ENCODE measurements at places on chromosomes 7 and 10. TPM values are rescaled to one million over a fixed set of nuclear protein-coding genes. Genes with fewer than 3 reads are reported as not detected.
A peak's percentile ranks its signal among the peaks of the same experiment; 100 is the strongest.

DNA sequence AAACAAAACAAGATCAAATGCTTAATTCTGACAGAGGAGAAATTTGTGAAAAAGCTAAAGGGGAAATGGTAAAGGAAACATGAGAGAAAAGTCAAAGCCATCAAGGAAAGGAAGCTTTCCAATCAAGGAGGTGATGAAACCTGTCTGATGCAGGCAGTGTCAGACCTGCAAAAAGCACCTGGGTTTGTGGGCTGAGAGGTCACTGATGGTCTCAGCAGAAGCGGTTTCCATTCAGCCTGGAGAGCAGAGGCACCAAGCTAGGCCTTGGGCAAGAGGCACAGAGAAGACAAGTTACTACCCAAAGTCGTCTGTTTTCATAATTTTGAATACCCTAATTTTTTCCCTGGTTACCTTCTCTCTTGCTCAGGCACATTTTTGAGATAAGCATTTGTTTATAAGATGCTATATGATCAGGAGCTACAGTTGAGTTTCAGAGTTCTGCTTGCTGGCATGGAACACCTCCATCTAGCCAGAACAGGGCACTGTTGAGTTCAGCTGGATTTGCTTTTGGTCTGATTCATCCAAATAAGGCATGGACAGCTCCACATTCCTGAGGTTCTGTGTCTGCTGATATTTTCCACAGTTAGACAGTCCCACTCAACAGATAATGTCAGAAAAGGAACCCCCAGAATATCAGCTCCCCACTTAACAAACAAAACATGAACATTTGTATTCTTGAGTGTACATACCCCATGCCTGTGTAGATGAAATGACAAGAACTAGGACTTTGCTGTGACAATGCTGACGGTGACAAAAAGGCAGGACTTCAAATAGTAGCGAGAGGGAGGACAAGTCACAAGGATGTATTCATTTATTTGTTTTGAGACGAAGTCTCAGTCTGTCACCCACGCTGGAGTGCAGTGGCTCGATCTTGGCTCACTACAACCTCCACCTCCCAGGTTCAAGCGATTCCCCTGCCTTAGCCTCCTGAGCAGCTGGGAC, 4.9 kb upstream of the PPIA start:
- peak; percentile 57 for DNase-seq

DNA sequence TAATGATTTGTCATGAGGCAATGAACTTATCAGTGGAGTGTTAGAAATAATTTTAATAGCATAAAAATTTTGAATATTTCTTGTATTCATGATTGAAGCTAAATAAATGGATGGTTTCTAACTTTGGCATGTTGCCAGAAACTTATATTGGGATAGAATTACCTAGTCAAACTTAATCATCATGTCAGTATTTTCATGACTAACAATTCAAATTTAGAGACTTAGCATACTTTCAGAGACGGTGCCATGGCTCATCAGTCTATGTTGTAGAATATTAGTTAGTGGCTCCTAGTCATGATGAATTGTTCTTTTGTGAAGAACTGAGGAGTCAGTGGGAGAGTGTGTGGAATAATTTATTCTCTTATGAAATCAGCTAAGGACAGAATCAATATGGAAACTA, 599.6 kb upstream of the POT1 start:
- no peak for DNase-seq

- DNase-seq = no peak
Measured at GRCh38 chr7:151173386-151174245, 6.1 kb upstream of the GBX1 start.

DNA sequence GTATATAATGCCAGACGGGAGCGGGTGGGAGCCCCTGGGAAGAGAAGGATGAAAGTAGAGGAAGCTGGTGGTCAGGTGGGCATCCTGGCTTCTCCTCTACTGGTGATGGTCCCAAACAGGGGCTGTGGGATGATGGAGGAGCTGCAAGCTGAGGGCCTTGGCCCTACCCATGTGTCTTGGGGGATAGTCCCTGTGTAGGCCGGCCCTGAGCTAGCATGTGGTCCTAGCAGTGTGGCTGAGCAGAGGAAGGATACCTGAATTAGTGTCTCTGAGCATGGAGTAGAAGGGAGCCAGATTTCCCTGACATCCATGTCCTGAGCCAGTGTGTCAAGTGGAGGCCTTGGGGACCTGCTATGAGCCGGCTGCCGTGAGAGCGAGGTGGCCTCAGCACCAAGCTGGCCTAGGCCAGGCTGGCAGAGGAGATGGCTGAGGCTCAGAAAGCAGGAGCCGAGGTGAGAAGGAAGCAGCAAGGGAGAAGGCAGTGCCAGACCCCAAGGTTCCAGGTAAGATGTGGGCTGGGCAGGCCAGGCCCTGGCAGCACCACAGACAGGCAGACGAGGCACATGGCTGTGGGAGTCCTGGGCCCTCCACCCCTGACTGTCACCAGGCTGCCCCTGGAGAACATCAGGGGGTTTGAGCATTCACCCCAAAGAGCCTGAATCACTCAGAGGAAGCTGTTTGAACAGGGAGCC, 150.2 kb downstream of the ABCA13 start:
- no peak for DNase-seq

GRCh38 chr7:81956520-81956919, 186.7 kb upstream of the HGF start:
- peak; percentile 39 for DNase-seq

DNA sequence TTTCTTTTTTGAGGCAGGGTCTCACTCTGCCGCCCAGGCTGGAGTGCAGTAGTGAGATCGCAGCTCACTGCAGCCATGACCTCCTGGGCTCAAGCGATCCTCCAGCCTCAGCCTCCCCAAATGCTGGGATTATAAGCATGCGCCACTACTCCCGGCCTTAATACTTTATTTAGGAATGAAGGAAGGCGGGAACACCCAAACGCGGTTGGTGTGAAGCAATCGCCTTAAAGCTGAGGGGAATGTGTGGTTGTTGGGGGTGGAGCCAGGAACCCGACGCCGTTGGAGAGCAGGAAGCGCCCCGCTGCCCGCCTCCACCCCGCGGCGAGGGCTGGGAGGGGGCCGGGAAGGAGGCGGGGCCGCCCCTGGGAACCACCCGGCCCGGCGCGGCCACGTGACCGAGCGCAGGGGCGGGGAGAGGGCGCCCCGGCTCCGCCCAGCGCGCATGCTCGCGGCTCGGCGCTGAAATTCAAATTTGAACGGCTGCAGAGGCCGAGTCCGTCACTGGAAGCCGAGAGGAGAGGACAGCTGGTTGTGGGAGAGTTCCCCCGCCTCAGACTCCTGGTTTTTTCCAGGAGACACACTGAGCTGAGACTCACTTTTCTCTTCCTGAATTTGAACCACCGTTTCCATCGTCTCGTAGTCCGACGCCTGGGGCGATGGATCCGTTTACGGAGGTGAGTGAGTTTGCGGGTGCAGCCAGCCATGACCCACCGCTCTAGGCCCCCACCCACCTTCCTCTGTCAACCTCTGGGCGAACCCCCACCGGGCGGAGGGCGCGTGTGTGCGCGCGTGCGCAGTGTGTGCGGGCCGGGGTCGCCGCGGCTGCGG, at the start of gene ANLN:
ANLN (plus strand) TSS at position 492 of the 828 bp plus-strand sequence; CDS start at position 657, 165 bp downstream.
- peak; percentile 92 for DNase-seq

GRCh38 chr7:132760244-132760623, 184.0 kb upstream of the PLXNA4 start:
- DNase-seq = no peak

- DNase-seq = no peak
Measured at GRCh38 chr7:37083311-37084096, 359.2 kb upstream of the AOAH start.

DNA sequence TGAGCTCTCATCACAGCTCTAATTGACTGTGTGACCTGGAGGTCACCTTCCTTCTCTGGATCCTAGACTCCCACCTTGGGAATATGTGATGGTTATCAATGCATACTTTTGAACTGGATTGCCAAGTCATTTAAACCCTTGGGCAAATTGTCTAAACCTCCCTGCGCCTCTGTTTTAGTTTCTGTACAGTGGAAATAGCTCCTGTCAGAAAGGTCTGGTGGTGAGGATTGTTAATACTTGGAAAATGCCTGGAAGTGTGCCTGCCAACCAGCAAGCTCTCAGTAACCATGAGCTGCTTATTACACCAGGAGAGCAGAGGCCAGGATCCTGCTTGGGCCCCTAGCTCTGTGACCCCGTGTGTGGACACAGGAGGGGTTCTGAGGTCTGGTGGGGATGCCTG, 108.7 kb upstream of the PPIF start:
- DNase-seq = no peak

- DNase-seq = no peak
Measured at GRCh38 chr10:132828681-132829080, 42.7 kb upstream of the NKX6-2 start.

GRCh38 chr7:129169686-129170440, 18.6 kb upstream of the SMO start:
- no peak for DNase-seq

DNA sequence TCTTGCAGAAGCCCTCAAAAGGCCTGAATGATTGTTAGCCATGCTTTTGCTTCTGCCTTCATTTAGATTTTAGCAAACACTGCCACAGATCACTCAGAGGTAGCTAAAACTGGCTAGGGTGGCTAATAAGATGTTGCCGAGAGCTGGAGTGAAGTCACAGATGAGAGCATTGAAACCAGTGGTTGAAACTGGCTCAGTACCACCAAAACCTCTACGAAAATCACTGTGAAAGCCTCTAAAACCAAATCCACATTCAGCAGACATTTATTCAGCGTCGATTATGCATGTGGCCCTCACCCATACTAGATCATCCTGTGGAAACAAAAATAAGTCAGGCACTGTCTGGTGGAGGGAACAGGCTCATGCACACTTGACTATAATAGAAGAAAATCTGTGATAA, 50.8 kb downstream of the PIK3CG start:
- DNase-seq = no peak

DNA sequence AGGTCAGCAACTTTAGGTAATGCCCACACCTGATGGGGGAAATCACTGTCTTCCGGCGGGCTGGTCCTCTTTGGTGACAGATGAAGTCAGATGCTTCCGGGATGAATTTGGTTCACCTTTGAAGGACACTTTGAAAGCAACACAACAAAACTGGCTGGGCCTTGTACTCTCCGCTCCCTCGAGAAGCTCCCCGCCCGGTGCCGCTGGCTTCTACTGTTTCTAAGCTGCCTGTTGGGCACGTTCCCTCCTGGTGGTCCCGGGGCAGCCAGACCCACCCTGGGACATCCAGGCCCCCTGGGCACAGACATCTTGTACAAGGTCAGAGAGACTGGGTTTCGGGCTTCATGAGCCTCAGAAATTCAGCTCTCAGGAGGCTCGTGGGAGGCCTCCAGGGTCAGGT, 452.3 kb downstream of the DNAJB6 start:
- no peak for DNase-seq

- no peak for DNase-seq
Measured at GRCh38 chr7:85341121-85341520, 154.3 kb upstream of the SEMA3D start.

DNA sequence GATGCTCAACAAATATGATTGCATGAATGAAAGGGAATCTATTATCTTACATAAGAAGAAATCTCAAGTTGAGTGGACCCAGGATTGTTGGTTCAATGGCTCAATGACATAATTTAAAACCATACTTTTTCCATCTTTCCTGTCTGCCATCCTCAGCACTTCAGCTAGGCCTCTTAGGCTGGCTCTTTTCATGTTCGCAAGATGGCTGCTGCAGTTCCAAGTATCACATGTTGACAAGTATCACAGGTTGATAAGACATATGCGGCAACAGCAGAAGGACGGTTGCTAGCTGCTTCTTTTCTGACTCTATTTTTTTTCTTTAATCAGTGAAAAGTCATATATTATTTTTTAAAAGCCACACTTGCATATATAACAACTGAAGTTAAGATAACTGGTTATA, 79.0 kb upstream of the CDK6 start:
- DNase-seq = no peak

DNA sequence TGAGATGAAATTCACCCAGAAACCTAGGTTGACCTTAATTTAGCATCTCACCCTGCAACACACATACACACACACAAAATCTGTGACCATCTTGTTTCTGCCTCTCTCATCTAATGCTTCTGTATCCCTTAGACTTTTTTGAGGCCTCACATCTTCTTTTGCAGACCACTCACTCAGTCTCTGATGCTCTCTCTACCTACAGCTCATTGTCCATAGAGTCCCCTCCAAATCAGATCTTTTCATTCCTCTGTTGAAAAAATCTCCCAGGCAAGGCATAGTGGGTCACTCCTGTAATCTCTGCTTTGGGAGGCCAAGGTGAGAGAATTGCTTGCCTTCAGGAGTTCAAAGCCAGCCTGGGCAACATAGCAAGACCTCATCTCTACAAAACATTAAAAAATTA, 17.6 kb upstream of the PAX2 start:
- DNase-seq = no peak

DNA sequence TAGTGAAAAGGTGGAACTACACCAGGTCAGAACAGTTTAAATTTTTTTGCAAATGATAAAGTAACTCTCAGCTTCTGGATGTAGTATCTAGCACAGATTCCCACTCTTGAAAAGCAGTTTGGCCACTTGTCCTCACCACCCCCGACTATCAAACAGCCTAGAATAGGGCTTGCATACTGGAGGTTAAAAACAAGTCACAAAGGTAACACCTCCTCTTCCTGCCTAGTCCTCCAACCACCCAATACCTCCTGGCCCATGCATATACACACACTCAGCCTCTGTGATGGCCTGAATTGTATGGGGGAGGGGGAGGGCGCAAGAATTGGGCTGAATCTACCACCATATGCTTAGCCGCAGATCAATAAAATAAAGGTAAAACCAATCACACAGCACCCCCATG, 5.7 kb downstream of the SKAP2 start:
- no peak for DNase-seq

- DNase-seq = no peak
Measured at GRCh38 chr7:98659756-98660155, 42.7 kb downstream of the NPTX2 start.

DNA sequence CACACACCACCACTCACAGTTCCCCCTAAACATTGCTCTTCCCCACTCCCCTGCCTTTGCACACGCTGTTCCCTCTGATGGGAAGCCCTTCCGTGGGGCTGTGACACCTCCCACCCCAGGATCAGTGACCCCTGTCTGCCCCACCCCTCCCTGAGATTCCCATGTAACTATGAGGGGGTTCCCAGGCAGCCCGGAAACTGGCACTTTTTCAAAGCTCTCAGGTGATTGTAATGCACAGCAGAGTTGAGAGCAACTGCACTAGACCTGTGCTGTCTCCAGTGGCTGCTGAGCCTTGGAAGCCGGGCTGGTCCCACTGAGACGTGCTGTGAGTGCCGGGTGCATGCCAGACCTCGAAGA, 29.8 kb downstream of the GPRIN2 start:
- DNase-seq = no peak

Gene MACC1
- not detected for polyA plus RNA-seq

Gene SYT15
- polyA plus RNA-seq = 0.29 TPM

Gene CPN1
- 35.1 TPM for polyA plus RNA-seq

Gene MAT1A
- 71.8 TPM for polyA plus RNA-seq

Gene HOXA9
- polyA plus RNA-seq = not detected

Gene TMEM213
- not detected for polyA plus RNA-seq

Gene PIK3CG
- not detected for polyA plus RNA-seq

Gene RAPGEF5
- 17.1 TPM for polyA plus RNA-seq
